Mesenteric fat pad (tissue), 1 donor: ENCODE measurements at places on chromosomes 6 and 20. TPM values are rescaled to one million over a fixed set of nuclear protein-coding genes. Genes with fewer than 3 reads are reported as not detected.

- DNase-seq = no peak
Measured at GRCh38 chr6:154318721-154319120, 37.9 kb downstream of the IPCEF1 start.

- DNase-seq = no peak
Measured at GRCh38 chr20:25178563-25179438, 16.7 kb upstream of the ENTPD6 start.

The PTPRT gene
- total RNA-seq = not detected

DNA sequence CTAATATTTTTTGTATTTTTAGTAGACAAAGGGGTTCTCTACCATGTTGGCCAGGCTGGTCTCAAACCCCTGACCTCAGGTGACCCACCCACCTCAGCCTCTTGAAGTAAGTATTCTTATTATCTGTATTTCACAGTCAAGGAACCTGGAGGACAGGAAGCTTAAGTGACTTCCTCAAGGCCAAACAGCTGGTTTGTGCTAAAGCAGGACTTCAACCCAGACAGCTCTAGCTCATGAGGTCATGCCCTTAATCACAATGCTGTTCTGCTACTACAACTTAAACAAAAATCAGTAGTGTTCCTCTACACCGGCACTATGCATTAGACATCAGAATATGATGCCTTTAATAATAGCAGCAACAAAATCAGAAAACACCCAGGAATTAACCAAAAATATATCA, 168.9 kb downstream of the ADGB start:
- no peak for DNase-seq

DNA sequence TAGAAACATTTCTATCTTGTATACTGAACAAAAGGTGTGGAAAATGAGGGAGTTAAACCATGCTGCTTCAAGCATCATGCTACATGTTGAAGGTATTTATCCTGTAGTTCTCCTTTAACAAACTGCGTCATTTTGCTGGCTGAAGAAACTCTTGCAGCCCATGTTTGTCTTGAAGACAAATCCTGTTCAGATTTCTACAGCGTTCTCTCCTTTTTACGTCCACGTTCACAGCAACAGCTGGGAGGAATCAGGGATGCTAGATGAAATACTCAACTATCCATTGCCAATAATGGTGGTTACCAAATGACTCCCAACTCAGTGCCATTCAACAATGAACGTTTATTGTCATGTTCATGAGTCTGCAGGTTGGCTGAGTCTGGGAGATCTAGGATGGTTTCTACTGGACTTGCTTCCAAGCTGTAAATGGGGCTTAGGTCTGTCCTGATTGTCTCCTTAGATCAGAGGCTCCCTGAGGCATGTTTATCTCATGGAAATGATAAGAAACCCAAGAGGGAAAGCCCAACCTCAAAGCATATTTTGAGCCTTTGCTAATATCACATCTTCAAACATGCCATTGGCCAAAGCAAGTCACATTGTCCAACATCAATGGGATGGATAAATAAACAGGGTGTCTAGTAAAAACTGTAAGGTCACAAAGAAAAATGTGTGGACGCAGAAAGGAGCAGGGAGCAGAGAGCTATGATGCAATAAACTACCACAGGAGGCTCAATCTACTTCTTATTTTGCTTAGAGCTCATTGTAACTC, 2.7 kb upstream of the PLCB1 start:
- no peak for DNase-seq

DNA sequence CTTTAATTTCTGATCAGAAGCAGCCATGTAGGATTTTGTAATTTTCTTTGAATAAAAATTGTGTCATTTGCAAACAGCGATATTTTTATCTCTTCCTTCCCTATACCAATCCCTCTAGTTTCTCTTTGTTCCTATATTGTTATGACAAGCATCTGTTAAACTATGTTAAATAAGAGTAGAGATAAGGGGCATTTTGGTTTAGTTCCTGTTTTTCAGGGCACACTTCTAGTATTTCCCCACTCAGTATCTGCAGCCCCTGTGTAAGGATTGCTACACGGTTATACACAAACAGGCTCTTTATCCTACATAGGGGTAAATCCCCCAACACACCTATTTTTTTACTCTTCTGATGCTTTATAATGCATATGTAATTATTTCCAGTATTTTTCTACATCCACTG, 42.1 kb downstream of the TRERF1 start:
- DNase-seq = no peak

GRCh38 chr6:162625846-162626540, 101.6 kb downstream of the PRKN start:
- DNase-seq = no peak

The DEFB132 gene
- 1.5 TPM for total RNA-seq

DNA sequence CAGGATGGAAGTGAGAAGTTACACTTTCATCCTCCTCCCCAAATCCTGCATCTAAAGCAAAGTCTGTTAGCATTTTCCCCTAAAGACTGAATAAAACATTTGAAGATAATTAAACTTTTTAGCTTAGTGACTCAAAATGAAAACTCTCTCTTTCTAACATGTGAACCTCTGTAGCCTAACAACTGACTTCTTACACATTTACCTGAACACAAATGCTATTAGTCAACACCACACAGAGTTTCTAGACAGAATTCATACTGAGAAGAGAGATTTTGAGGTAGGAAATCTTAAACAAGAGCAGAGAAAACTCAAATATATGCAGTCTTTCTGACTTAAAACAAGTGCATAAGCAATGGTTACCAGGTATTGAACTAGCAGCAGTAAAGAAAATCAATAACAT, 149.9 kb upstream of the SMLR1 start:
- DNase-seq = no peak

The WFDC5 gene
- total RNA-seq = not detected

DNA sequence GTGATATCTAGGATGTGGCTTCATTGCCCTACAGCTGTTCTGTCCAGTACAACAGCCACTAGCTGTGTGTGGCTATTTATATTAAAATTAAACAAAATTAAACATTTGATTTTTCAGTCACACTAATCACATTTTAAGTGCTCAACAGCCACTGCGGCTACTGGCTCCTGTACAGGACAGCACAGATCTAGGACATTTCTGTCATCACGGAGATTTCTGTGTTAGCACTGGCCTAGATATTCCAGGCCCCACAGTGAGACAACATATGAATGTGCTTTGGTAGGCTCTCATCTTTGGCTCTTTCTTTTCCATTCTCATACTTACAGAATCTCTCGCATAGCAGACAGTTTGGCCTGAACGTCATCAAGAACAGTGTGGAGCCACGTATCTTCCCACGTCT, 48.4 kb upstream of the ZBTB24 start:
- no peak for DNase-seq

The EYS gene
- total RNA-seq = 0.48 TPM

DNA sequence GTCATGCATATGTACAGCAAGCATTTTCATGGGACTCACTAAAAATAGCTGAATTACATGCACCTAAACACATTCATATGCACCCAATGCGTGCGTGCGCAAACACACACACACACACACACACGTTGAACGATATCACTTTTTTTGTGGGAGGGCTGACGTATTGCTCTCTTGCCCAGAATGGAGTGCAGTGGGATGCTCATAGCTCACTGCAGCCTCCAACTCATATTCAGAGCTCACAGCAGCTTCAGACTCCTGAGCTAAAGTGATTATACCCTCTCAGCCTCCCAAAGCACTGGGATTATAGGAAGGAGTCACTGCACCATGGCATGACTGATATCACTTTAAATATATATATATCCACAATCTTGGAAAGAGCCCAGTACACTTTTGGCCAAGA, 620.4 kb upstream of the MANEA start:
- DNase-seq = no peak

- no peak for DNase-seq
Measured at GRCh38 chr6:159493231-159493897, 199.7 kb downstream of the SOD2 start.

DNA sequence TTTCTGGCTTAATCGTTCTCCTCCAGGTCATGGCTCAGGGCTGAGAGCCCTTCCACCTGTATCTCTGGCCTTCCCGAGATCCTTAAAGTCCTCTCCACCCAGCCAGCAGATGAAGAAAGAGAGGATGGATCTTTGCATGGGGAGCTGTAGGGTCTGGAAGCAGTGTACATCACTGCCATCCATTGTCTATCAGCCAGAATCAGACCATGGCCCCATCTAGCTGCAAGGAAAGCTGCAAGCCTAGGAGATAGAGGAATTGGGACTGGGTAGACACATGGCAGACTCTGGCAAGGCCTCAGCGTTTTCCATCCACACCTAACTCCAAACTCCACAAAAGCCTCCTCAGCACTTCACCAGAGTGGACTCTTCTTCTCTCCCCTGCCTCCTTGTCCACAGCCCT, 113.8 kb upstream of the MAFB start:
- DNase-seq = no peak

DNA sequence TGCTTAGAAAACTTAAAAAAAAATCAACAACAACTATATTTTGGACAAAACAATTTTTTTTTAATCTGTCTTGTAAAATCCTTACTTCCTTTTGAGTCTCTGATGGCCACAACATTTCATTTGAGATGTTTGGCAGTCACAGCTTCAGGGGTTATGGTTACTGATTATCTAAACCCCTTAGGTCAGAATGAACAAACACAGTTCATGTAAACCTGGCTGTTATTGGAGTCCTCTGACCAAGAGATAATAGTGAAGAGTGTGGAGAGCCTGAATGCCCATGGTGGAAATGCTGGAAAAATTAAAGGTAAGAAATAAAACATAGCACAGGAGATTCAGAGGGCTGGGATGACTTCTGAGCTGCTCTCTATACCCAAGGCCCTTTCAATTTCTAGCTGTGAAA, 38.2 kb downstream of the TMX4 start:
- DNase-seq = no peak

The SYCP2 gene
- 2.2 TPM for total RNA-seq

DNA sequence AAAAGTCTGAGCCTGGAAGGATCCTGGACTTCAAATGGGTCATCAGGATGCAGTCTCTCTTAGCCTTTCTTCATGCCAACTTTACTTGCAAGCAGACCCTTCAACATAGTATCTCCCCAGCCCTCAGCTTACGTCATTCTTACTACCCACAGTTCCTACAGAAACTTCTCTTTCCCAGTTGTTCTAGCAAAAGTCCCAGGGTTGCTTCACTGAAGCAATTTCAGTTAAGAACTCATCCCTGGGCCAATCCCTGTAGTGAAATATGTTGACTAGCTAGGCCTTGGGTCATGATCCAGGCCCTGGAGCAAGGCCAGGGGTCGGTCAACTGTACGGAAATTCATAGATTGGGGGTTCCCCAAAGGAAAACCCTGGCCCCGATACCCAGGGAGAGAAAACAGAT, 8.6 kb upstream of the FAM83D start:
- no peak for DNase-seq

DNA sequence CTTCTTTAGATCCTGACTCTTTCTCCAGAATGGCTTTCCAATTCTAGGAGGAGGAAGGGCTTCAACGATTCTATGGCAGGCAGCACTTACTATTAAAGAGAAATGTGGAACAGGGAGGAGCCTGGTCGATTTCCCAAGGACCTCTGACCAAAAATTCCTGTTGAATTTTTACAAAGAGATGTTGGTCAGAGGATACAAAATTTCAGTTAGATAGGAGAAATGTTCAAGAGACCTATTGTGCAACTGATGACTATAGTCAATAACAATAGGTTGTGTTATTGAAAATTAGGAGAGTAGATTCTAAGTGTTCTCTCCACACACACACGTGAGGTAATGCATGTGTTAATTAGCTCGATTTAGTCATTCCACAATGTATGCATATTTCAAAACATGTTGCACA, 130.1 kb upstream of the TNFAIP3 start:
- no peak for DNase-seq

DNA sequence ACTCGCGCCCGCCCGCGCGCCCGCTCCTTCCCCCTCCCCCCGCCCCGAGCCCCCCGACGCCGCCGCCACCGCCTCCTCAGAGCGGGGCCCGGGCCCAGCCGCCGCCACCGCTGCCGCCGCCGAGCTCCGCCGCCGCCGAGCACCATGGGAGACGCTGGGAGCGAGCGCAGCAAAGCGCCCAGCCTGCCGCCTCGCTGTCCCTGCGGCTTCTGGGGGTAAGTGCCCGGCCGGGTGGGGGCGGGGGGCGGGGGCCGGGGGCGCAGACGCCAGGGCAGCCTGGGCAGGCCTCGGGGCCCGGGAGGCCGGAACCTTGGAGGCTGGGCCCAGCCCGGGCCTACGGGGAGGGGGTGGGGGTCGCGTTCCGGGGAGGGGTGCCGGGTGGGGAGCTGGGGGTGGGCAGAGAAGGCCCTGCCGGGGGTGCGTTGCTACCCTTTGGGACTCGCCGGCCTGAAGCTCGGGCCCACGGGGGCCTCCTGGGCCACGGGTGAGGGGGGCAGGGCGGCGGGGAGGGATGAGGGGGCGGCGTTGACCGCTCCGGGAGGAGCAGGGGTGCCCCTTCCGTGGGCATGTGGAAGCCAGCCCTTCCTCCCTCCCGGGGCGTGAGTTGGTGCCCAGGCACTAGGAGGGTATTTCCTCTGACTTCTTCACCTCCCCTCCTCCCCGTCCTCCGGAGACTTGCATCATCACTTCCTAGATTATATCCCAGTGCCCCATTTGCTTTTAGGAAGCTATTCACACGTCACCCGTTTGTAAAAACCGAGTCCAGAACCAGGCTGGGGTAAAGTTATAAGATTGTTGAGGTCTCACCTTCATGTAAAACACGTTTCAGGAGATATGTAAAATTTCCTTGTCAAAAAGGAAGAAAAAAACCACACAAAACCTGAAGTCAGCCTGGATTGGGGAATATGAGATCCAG, 533 bp downstream of the ZFAND3 start:
- no peak for DNase-seq

DNA sequence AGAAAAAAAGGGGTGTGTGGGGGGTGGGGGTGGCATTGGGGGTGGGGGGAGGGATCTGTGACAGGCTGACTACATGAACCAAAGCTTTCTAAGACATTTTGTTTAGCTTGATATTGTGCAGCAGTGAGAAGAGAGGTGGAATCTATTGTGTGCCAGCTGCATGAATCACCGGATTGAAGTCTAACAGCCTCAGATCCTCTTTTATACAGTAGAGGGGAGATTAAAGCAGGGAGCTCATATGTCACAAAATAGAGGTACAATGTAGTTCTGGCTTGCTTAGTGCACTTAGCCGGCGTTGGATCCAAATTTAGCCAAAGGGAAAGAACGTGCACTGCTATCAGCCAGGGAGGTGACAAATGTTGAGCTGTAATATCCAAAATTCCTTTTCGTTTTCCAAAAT, 404.2 kb upstream of the CITED2 start:
- DNase-seq = no peak

GRCh38 chr6:47817749-47818148, 35.9 kb downstream of the OPN5 start:
- DNase-seq = no peak

The HLA-DMB gene
- 12.3 TPM for total RNA-seq

The OR2B6 gene
- not detected for total RNA-seq

GRCh38 chr6:87700397-87701343, 1.4 kb downstream of the AKIRIN2 start:
- DNase-seq = no peak

The NOX3 gene
- not detected for total RNA-seq

The CAGE1 gene
- total RNA-seq = not detected

The ASIP gene
- total RNA-seq = not detected

The ENPP5 gene
- 0.67 TPM for total RNA-seq

GRCh38 chr6:106685833-106686232, 56.5 kb downstream of the QRSL1 start:
- DNase-seq = no peak

- DNase-seq = no peak
Measured at GRCh38 chr6:157571269-157571668, 190.3 kb downstream of the ZDHHC14 start.

The GPR6 gene
- total RNA-seq = not detected

The GATA5 gene
- total RNA-seq = 0.19 TPM

The ALDH8A1 gene
- total RNA-seq = 1.1 TPM

The PPP1R14C gene
- total RNA-seq = 0.26 TPM

GRCh38 chr6:162962093-162962492, 234.3 kb downstream of the PACRG start:
- DNase-seq = no peak
